ENCODE measurements at places on chromosomes 16 and 17.

DNA sequence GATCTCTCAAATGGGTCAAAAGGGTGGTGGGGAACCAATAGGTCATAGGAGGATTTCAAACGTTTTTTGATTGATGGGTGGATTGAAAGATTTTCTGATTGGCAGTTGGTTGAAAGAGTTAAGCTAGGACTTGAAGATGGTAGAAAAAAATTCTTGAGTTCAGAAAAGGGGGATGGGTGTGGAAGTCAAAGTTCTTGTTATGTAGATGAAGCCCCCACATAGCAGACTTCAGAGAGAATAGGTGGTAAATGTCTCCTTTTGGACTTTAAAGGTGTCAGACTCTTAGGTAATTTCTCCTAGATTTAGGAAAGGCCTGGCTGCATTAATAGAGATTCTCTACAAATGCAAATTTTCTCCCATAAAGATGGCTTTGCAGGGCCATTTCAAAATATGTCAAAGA lies 163.3 kb downstream of the HS3ST4 start:
- ATAC-seq, result no peak

DNA sequence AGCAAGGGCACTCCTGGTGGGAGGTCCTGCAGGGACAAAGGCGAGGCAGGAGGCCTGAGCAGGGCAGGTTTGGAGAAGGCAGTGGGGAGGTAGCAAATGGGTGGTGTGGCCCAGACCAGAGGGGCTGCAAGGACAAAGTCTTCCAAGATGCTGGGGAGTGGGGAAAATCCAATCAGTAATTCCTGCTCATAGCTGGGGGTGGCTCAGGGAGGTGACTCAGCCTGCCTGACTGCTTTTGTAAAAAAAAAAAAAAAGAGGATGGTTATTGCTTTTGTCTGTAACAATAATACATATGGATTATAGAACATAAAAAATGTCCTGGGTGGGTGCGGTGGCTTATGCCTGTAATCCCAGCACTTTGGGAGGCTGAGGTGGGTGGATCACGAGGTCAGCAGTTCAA lies 5.2 kb downstream of the IL34 start:
- ATAC-seq, result no peak

DNA sequence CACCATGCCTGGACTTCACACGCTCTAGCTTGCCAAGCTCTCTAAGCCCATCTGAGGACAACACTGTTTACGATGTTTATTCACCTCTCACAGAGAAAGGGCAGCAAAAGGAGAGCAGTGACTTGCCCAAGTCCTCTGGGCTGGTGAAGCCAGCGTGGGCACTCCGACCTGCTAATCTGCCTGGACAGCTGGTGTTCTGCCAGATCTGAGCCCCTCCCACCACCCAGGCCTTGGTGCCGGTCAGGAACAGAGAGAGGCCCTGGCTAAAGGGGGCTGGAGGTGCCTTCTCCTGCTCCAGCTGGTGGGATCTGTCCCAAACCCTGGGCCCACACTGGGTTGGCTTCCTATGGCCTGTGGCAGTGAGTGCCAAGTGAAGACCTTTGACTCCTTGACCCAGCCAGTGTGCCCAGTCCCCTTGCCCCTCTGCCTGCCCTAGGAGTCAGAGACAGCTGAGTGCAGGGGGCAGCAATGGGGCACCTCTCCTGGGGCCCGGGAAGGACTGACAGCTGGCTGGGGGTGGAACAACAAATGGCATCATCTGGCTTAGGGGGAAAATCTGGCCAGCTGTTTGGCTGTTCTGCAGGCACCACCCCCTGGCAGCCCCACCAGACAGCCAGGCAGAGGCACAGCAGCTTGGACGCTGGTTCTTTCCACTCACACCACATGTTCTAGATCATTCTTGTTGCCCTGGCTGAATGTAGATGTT lies 1.8 kb upstream of the SLC4A1 start:
- ATAC-seq, result no peak

GRCh38 chr16:73543970-73544599 lies 496.2 kb upstream of the ZFHX3 start:
- ATAC-seq, result no peak

DNA sequence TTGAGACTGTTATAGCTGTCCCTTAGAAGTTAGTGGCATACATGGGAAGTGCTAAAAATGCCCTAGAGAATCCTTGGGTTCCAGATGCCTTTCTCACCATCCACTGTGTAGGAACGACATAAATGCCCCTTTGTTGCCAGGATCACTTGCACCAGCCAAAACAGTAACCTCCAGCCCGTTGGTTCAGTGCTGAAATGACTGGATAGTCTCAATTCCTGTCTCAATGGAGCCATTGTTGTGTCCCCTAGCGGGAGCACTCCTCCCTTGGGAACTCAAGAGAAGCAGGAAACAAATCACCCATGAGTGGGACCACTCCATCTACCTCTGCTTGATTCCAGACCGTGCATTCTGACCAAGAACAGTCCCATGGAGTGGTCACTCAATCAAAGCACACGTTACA lies 23.1 kb downstream of the MPHOSPH6 start:
- no peak for ATAC-seq

DNA sequence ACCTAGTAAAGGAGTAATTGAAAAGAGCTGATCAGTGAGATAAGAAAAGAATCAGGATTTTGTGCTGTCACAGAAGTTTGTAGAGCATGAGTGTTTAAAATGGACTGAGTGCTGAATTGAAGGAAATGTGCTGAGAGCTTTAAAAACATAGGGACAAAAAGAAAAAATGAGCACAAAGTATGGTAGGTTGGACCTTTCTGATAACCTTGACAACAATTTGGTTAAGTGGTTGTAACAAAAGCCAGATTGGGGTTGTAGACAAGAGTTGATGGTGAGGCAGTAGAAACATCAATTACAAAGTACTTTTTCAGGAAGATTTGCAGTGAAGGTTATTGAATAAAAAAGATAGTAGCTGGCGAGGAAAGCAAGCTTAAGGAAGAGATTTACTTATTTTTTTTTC lies 674.7 kb upstream of the KIF2B start:
- ATAC-seq, result no peak

DNA sequence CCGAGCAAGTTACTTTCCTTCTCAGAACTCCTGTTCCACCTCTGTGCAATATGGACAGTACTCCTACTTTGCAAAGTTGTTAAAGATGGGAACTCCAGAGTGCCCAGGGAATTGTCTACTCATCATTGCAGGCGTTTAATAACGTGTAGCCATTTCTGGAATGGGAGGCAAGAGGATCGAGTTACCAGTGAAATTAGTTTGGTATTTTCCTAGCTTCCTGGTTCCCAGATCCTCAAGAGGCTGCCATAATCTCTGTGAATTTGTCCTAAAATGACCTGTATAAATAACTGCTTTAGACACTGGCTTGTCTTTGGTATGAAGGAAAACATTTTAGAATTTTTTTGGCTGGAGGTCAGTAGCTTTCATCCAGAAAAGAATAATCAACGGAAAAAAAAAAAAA lies 27.7 kb downstream of the WWOX start:
- ATAC-seq, result no peak

GRCh38 chr17:48597528-48597777 lies 3.9 kb upstream of the HOXB5 start:
- no peak for ATAC-seq

DNA sequence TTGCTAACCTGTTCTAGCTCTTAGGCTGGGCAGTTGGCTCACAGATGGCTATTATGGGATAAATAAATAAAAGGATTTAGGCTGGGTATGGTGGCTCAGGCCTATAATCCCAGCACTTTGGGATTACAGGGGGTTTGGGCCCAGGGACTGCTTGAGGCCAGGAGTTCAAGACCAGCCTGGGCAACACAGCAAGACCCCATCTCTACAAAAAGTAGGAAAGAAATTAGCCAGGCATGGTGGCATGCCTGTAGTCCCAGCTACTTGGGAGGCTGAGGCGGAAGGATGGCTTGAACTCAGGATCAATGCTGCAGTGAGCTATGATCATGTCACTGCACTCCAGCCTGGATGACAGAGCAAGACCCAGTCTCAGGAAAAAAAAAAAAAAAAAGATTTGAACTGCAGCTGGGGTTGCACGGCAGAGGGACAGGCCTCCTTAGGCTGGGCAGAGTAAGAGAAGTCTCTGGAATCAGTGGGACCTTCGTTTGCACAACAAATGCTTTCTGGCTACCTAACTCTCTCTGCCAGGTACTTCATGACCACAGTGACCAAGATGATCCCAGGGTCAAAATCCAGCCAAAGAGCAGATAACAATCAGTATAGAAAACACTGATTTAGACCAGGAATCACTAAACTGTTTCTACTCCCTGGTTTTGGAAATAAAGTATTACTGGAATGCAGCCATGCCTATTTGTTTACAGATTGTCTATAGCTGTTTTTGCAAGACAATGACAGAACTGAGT lies 6.8 kb downstream of the RUSF1 start:
- no peak for ATAC-seq

DNA sequence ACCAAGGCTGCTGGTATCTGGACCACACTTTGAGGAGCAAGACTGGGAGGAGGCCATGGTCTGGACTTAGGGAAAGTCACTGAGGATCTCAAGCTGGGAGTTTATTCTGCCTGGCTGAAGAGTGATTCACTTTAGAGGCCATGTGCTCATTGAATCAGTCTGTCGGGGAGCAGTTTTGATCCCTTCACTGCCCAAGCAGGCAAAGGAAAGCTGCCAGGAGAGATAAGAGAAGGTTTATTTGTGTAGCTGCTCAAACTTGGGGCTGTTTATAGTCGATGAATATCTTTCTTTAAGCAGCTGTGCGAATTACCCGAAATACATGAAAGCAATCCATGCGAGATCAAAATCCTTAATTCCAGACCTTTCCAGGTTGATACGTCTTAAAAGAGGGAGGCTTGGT lies 544.4 kb upstream of the EEF2KMT start:
- ATAC-seq, result no peak

DNA sequence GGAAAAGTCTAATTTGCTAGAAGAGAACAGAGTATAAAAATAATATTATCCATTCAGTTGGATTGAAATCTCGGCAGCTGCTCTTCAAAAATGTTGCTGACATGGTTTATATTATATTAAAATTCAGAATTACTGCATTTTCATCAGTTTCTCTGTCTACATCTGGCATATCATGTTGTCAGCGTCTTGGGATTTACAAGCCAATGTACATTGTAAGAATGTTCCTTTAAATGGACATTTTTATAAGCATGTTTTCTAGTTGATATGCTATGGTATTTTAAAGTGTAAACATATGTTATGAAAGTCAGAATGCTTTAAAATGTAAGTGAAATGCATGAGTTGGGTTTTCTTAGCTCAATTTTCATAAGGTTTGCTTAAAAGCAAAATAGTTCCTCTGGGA lies 528.1 kb upstream of the CDH8 start:
- ATAC-seq, result no peak

GRCh38 chr16:860891-861290 lies 60.4 kb upstream of the GNG13 start:
- ATAC-seq, result no peak

DNA sequence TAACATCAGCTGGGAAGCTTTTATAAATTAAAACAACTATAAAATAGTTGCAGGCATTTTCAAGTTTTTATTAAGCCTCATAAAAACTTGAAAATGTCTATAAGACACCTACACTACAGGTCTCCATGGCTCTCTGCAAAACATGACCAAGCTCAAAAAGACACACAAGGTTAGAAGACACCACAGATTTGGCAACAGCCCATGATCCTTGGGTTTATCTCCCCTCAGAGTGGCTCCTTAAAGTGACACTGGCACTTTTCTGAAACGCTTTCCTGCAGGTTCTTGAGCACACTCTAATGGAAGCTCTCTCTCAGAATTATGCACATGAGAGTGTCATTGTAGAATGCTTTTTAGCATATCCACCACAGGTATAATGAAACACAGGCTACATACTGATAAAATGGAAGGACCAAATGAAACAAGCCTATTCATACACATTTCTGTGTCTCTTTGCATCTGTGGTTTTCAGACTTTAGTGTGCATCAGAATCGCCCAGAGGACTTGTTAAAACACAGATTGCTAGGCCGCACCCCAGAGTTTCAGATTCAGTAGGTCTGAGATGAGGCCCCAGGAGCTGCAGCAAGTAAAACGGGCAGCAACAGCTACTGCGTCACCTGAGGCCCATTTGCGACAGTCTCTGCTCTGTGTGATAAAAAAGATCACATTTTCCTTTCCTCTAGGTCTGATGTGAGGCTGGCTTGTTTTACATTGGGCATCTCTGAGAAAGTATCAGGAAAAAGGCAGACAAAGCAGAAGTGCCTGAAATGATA lies 75.0 kb upstream of the WSB1 start:
- ATAC-seq, result no peak

DNA sequence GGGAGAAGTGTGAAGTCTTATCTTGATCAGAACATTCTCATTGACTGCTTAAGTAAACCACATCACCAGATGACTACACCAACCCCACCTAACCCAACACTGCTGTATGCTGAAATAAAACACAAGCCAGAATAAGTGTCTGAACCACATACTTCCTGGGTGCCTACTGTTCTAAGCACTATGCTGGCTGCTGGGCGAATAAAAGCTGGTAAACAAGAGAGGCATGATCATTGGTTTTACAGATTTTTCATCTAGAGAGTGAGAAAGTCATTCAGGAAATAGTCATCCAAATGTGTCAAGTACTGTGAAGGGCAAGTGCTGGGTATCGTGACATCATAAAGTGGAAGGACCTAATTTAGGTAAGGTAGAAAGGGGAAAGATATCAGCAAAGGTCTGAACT lies 199.0 kb upstream of the SOX9 start:
- ATAC-seq, result no peak

DNA sequence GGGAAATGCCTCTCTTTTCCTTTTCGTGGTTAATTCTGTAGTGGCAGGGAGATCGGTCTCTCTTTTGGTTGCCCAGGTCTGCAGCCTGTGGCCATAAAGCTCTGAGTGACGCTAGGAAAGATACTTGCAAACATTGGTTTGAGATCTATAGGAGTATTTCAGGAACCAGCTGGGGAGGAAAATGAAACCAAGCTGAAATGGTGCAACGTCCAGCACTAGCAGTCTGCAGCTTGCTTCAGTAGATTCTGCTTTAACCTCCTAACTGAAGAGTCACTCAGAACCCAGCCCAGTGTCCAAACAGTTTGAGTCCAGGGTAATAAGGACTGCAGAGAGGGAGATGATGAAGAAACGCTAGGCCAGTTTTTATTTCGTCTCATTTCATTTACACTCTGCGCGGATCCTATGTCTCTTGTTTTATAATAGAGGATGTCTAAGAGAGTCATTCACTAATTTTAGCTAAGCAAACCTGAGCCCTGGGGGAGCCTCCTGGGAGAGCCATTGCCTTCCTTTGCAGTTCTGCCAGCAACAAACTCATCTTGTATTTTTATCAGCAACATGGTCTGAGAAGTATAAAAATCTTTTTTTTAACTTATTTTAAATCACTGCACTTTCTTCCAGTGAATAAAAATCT lies 12.0 kb downstream of the SP2 start:
- no peak for ATAC-seq

DNA sequence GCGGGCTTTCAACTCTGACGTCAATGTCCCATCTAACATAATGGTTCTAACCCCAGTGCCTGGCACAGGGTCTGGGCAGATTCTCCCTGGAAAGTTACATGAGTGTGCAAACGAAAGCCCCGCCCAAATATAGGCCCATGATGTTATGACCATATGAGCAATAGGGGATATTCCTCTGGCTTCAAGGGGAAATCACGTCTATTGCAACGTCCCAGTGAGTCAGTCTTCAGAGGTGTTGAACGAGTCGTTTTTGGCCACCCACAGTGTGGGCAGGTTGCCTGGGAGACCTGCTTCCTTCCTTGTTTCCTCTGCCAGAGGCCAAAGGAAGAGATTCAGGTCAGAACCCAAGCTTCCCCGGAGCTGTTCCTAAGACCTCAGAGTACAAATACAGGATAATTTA lies 30.3 kb downstream of the PIK3R5 start:
- no peak for ATAC-seq

GRCh38 chr16:2786061-2786825 lies 1.1 kb downstream of the PRSS33 start:
- no peak for ATAC-seq
